ENCODE measurements at places on chromosomes 5 and 9.

- DNase-seq, result no peak
Measured at GRCh38 chr9:84136119-84136868, 155.7 kb downstream of the RMI1 start.

- DNase-seq, result no peak
Measured at GRCh38 chr5:72172786-72173185, 65.5 kb downstream of the MAP1B start.

DNA sequence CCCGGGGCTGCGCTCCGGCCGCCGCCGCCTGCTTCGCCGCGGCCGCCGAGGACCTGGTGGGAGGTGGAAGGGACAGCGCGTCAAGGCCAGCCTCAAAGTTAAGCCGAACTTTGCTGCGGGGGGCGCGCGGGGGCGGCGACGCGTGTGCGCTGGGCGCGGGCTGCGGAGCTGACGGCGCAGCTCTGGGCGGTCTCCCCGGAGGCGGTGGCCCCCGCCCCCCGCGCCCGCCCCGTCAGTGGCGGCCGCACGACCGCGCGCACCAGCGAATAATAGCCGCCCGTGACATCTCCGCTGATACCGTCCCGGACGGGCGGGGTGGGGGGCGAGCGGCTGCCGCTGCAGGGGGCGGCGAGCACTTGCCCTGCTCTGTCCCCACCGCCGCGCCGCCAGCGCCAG, 579 bp upstream of the FAM78A start:
- DNase-seq, result no peak

GRCh38 chr5:102048940-102049339, 247.1 kb downstream of the SLCO4C1 start:
- no peak for DNase-seq

- DNase-seq, result peak; percentile 57
Measured at GRCh38 chr9:117644133-117644931, 59.9 kb upstream of the TLR4 start.

- DNase-seq, result peak; percentile 78
Measured at GRCh38 chr9:69180670-69181069, 6.6 kb downstream of the TJP2 start.

GRCh38 chr9:33908749-33909148, 91.8 kb downstream of the UBE2R2 start:
- DNase-seq, result no peak

- DNase-seq, result no peak
Measured at GRCh38 chr9:120913647-120914264, 12.8 kb downstream of the TRAF1 start.

GRCh38 chr5:39447059-39447458, 22.3 kb upstream of the DAB2 start:
- DNase-seq, result no peak

DNA sequence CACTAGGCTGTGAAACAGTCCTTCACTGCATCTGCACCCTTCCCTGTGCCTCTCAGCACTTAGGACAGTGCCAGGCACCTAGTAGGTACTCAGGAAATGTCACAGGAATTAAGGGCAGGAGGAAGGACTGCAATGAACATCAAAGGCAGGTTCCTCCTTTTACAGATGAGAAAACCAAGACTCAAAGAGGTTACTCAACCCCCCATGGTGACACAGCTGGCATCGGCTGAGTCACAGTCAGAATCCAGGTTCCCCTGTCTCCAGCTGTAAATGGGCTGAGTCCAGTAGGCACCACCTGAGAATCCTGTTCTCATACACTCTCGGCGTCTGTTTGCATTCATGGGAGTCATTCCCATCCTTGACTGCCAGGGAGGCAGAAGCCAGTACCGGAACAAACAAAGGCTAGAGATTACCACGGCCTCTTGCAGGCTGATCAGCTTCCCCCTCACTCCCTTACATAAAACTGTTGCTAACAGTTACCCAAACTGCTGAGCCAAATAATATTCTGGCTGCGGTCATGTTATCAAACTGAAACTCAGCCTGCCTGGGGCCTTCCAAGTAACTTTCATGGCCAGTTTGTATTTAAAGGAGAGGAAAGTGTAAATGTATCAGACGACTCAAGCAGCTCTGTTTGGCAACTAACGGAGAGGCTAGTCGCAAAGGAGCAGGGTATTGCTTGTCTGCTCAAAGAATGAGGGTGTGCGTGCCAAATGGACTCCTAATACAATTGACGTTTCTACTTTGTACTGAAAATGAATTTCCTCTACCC, 201.7 kb downstream of the PAPPA start:
- DNase-seq, result no peak

DNA sequence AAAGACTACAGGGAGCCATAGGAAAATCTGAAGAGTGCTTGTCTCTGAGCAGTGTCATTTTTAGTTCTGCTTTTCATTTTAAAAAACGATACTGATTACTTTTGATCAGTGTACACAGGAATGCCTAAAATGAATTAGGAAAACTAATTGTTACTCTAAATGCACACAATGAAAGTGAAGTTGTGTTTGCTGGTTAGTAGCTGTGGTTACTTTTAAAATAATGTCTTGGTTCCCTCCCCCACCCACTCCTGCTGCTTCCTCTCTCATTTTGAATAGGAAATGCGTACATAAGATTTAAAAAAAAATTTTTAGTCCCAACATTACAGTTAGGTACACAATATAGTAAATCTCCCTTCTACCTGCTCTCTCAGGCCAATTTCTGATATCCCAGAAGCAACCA, 47.5 kb upstream of the PLPP1 start:
- DNase-seq, result no peak

DNA sequence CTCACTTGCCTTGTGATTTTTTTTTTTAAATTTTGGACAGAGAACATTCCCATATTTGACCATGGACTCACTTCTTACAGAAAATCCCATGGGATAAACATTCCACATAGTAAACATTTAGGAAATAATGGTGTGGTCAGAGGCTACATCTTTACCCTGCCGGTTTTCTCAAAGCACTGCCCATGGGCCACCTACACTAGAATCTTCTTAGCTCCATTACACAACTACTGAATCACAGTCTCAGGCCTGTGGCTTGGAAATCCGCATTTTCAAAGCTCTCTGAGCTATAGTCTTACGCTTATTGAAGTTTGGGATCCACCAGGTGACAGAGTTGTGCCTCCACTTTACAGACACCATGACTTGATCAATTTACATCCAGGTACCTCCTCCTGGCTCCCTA, 39.4 kb downstream of the ALG2 start:
- no peak for DNase-seq

GRCh38 chr5:125012727-125013451, 266.4 kb upstream of the ZNF608 start:
- DNase-seq, result no peak

Measured in Panc1 (cell line).